Progenitor cell of endocrine pancreas (in vitro differentiated cells): ENCODE measurements at places on chromosomes 16 and 17. TPM values are rescaled to one million over a fixed set of nuclear protein-coding genes. Genes with fewer than 3 reads are reported as not detected.

- no peak for DNase-seq
These were observed 163.3 kb downstream of the KCNJ2 start for GRCh38 chr17:70332356-70333210.

DNA sequence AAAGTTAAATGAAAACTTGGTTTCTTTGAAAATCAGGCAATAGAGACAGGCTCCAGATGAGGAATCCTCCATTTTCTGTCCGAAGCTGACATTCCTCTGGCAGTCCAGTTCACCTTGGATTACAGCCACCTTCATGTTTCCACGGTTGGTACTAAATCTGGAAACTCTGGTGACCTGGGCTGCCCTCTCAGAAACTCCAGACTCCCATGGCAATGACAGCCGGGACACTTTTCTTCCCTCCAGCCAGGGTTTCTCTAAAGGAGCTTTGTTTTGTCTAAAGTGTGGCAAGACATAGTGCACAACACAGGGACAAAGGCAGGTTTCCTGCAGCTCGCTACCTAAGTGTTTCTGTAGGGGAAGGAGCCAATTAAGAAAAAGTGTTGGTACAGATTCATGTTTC lies 36.0 kb downstream of the CLUAP1 start:
- no peak for DNase-seq

DNA sequence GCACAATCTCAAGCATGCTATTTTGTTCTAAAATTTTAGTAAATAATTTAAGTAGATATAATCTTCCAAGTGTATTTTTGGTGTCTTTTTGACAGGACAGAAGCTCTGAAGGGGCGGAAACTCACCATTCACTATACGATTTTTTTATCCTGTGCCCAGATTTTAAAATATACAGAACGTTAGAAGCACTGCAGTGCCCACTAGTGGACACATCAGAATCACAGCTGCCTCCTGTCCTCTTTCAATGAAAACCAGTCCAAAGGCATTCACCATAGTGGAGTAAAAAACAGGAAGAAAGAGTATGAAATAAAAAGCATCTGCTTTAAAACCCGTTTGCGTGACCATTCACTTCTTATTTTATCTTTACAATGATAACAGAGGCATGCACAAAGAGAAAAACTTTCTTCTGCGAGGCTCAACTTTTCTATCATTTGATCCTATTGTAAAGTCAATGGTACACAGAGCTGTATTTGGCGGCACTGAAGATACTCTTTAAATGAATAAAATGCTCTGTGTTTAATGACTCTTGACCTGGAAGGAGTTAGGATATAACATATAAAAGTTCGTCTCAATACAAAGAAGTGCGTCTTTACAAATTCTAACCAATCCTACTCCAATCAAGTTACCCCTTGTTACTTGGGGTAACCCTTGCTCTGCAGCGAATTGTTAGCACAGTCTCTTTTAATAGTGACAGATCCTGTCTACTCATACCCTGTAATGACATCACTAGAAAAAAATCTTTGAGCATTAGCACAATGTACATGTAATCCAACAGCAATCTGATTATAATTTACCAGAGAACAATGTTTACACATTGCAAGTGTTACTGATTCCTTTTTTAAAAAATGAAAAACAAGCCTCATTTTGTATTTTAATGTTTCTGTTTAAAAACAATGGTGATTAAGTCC lies 339.8 kb upstream of the PSMD7 start:
- DNase-seq, result peak; percentile 45

- no peak for DNase-seq
These were observed 90.8 kb downstream of the DYNLRB2 start for GRCh38 chr16:80631581-80631980.

DNA sequence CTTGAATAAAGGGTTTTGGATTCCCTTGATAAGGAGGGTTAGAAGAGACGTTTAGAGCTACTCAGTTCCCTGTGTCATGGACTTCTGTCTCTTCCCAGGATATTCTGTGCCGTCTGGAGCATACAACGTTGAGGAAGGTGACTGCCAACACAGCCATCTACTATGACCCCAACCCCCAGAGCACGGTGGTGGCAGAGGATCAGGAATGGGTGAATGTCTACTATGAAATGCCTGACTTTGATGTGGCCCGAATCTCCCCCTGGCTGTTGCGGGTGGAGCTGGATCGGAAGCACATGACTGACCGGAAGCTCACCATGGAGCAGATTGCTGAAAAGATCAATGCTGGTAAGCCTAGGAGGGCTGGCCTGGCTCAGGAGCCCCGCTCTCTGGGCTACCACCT lies 24.7 kb downstream of the POLR2A start:
- DNase-seq, result no peak

- DNase-seq, result peak; percentile 29
These were observed at the start of gene ITPRIPL2 for GRCh38 chr16:19113577-19114358. Gene ITPRIPL2, plus strand, starts transcription at chr16:19113964. Its CDS starts 498 bp downstream, at chr16:19114462.

GRCh38 chr17:40602445-40603443 lies 37.5 kb upstream of the CCR7 start:
- no peak for DNase-seq

GRCh38 chr16:79190542-79190941 lies 410.0 kb downstream of the MAF start:
- DNase-seq, result no peak

DNA sequence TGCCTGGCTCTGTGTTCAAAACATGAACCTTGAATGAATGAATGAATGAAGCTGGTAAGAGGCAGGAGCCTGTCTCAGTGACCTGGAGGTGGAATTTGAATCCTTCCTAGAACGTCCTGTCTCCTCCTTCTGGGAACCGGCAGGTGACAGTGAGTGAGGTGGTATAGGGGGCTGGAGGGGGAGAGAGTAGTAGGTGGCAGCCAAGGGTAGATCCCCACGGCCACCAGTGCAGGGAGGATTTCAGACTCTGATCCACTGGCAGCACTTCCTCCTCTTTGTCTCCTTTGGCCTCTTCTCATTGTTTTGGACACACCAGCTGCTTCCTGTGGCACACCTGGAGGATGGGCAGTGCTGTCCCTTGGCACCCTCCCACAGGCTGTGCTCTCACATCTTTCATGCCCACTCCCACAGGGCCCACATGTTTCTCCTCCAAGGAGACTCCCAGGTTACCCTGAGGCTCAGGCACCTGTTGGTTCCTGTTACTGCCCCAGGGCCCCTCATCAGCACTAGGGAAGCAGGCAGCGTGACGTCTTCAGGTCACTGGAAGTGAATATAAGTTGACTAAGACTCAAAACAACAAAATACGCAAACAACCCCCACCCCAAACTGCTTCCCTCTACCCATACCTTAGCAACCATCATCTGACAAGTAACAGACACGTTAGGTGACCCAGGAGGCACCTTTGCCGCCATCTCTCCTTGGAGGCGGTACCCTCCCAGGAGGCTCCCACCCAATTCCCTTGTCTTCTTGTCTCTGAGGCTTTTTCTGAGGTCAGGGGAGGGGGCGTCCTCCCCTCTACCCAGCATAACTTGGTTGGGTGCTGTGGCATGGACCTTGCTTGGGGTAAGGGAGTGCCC lies 84.6 kb downstream of the N4BP1 start:
- no peak for DNase-seq

DNA sequence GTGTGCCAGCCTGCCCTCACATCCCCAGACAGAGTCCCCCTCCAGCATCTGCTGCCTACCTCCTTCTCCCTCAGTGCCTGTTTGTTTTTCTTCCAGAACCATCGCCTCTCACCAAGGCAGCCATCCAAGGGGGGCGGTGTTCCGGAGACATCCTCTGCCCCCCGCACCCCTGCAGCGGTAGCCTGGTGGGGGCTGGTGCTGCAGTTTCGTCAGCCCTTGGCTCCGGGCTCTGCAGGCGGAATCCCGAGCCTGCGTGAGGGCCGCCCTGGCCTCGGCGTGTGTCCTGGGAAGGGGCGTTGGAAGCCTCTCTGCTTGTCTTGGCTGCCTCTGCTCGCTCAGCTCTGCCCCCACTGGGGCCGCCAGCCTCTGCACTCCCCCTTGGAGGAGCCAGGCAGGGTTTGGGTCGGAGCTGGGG lies 126.0 kb upstream of the CIBAR2 start:
- DNase-seq, result no peak

DNA sequence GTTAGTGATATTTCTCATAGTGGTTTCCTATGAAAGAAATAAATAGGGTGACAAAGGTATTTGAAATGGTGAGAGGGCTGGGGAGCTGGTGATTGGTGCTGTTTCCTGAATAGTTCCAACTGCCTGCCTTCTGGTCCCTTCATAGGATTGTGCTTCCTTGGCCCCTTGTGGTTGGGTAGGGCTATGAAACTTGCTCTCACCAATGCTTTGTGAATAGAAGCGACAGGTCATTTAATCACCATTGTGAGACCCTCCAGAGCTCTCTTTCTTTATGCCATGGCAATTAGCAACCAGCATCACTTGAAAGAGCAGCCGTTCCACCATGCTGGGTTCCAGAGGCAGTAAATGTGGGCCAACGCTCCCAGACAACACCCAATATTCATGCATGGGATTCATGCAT lies 23.7 kb upstream of the WWOX start:
- no peak for DNase-seq

DNA sequence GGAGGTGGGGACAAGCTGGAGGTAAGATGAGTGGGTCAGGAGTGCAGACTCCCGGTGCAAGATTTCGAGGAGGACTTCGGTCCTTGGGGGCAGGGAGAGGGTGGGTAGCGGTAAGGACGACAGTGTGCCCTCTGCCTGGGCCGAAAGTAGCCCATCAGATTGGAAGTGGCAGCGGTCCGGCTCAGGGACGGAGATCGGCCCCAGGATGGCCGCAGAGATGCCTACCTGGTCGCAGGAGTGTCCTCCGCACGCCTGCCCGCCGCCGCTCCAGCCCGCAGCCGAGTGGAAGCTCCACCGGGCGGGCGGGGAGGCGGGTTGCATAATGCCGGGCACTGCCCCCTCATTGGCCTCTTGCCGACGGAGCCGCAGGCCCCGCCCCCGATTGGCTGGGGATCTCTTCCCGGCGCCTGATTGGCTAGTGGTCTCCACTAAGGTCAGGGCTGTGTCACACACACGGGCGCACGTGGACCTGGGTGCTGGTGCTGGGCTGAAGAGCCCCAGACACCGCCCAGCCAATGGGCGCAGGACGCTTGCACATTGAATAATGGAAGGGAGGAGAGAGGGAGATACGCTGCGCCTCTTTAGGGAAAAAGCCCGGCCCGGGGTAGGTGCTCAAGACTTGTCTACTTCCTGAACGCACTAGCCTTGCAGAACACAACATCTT lies at the start of gene PER1:
PER1 (minus strand) TSS at position 293 of the 664 bp plus-strand sequence. CDS start 1,698 bp downstream, outside the sequence.
- peak; percentile 77 for DNase-seq

Gene PRDM7
- total RNA-seq, result not detected in 2 replicates
